Urinary bladder (tissue), 4 donors: ENCODE measurements at places on chromosomes 1 and 21. TPM values are rescaled to one million over a fixed set of nuclear protein-coding genes. Genes with fewer than 3 reads are reported as not detected.
A peak's percentile ranks its signal among the peaks of the same experiment; 100 is the strongest.

GRCh38 chr1:227910511-227911153 lies 37.1 kb downstream of the WNT9A start:
- no peak for DNase-seq

- no peak for DNase-seq
Measured at GRCh38 chr1:32884032-32884372, 2.3 kb upstream of the HPCA start.

DNA sequence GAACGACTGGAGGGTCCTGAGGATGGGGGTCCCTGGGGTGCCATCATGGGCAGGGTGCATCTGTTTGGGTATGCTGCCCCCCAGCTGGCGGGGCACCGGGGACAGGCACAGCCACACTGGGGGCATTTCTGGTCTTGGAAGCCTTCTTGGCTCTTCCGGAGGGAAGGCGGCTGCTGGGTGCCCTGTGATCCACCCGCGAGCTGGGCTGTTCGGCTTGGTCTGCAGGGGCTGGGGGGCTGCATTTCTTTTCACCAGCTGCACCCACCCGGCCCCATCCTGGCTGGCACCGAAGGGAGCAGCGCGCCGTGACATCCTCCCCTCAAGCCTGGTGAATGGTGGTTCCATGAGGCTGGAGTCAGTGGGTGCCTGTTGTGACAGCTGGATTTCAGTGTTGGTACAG lies 12.2 kb downstream of the FAAP20 start:
- no peak for DNase-seq

- DNase-seq: no peak
Measured at GRCh38 chr1:48817505-48818114, 40.9 kb upstream of the BEND5 start.

DNA sequence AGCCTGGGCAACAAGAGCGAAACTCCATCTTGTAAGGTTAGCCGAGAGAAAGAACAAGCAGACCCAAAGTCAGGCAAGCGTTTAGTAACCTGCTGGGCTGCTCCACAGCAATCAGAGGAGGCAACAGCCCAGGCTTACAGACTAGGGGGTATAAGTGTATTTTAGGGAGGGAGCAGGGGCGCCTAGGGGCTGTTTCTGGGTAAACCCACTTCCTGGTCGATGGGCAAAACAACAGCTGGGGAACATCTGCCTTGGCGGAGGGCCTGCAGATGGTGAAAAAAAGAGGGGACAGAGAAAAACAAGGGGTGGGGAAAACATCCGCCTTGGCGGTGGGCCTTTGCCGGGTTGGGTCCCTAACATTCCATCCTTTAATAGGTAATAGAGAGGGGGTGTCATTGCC lies 5.2 kb downstream of the TAS1R1 start:
- no peak for DNase-seq

GRCh38 chr1:29451368-29451892 lies 215.1 kb downstream of the PTPRU start:
- DNase-seq: no peak

GRCh38 chr1:53642215-53642555 lies 96.8 kb downstream of the GLIS1 start:
- DNase-seq: no peak

GRCh38 chr1:41272601-41273000 lies 30.5 kb upstream of the SCMH1 start:
- DNase-seq: no peak

GRCh38 chr1:219083631-219084030 lies 90.0 kb upstream of the LYPLAL1 start:
- DNase-seq: no peak

GRCh38 chr1:187744665-187745064 lies 915.9 kb downstream of the PLA2G4A start:
- no peak for DNase-seq

DNA sequence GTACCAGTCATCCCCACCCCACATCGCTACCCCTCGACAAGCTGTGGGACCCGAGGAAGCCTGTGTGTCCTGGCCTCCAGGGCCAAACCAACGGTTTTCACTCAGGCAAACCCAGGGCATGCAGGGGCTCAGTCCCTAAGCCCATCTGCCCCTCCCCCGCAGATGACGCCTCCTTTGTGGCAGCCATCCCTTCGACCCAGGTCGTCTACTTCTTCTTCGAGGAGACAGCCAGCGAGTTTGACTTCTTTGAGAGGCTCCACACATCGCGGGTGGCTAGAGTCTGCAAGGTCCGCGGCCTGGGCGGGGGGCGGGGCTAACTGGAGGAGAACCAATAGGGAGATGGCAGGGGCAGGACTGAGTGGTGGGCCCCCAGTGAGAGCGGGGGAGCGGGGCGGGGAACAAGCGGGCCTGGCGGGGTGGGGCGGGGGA lies 7.4 kb downstream of the SEMA4A start:
- DNase-seq: peak; percentile 61

DNA sequence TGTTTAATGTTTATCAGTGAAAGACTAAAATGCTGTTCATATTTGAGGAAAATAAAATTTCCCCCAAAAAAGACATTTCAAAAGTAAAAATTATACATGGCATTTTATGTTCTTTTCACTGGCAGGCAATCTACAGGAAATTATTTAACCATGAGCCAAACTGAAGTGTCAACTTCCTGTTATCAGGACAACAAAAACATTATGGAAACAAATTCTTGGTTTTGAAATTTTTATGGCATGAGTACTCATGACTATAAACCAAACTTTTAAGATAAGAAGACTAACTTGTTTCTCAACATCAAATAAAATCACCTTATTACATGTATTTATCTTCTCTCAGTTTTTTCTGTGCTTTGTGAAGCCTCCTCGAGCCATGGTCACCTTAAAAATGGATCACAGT lies 698.6 kb downstream of the LTN1 start:
- DNase-seq: no peak

DNA sequence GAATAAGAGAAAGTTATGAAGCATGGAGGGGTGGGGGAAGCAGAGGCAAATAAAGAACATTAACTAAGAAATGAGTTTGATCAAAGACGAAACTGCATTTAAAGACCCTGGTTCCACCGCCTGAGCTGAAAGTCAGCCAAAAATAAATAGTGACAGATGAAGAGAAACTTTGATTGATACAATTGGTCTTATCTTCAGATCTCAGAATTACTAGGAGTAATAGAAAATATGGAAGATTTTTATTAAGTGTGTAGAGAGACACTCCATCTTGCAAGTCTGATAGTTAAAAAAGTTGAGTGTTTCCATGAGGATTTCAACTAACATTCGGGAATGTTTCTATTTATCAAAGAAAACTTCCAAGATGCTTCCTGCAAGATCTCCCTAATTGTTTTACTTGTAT lies 418.2 kb upstream of the ADGRL2 start:
- no peak for DNase-seq

DNA sequence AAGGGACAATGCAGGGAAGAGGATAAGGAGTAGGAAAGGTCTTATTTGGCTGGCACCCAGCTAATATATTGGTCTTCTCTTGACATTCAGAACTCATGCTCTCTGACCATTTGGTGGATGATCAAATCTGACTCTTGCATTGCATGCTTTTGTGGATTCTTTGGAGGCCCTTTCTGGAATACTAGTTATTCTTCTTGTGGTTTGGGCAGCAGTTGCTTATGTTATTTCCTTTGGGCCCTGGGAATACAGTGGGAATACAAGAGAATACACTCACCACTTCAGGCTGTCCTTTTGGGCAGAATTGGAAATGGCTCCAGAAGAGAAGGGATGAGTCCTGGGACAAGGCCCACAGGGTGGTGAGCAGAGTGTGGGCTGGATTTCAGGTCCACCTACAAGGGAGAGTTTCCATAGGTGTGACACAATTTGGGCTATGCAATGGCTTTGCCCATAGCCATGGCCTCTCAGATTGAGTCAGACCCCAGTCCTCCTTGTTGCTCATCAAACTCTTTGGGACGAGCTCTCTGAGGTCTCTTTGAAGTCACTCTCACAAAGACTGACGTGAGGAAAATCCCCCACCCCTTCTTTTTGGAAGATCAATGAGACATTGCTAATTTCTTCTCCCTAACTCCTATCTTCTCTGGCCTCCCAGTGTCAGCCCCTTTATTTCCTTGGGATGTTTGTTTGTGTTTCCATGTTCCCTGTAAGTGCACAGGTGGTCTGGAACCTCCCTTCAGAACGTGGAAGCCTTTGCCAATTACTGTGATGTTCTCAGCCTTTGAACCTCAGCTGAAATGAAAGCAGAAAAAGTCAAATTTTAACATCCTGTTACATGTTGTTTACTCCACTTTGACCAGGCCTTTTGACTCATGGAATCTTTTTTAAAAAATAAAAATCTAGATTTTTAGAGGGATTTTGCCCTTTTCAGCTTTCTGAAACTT lies 19.4 kb downstream of the HSD11B1 start:
- no peak for DNase-seq

DNA sequence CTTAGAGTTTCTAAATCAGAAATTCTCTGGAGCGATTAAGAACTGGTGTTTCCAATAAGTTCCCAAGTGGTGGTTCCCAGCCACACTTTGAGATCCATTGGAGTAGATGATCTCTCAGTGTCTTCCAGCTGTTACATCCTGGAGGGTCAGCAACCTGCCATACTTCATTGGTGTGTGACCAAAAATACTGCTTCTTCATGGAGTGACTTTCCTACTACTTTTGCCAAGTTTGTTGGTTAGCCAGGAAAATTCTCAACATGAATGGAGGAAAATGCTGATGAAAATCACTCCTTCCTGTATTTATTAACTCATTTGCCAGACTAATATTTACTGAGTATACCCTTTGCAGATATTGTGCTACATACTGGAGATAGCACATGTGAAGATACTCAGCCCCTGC lies 186.1 kb downstream of the FGGY start:
- no peak for DNase-seq

DNA sequence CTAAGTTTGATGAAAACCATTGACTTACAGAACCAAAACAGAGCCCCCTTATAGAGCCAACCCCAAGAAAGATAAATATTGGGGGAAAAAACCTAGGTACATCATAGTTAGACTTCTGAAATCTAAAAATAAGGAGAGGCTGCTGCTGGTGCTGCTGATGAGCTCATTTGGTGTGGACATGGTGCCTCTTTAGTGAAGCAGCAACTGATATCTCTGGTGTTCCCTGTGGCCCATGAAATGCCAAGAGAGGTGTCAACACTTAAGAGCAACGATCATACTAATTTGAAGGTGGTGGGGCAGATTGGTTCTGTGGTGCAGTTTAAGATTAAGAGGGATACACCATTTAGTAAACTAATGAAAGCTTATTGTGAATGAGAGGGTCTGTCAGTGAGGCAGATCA lies 35.9 kb downstream of the ST3GAL3 start:
- no peak for DNase-seq

DNA sequence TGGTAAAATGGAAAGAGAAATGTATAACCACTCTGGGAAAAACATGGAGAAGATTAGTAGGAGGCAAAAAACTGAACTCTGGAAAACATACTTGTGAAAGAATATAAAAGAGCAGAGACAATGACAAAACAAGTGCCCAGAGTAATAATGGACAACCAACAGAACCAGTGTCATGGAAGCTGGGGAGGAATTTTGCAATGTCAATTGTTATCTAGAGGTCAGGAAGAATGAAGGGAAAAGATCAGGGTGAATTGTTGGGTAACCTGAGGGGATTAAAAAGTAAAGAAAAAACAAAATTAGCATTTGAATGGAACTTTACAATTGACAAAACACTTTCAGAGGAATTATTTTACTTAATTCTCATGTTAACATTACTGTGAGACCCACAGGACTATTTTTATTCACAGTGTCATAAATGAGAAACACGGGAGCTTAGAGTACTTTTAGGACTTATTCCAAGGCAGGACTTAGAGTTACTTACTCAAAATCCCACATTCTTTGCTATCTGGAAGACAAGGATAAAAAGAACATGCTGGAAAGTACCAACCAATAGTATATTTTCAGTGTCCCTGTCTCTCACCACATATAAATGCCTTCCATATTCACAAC lies 19.5 kb downstream of the JAM2 start:
- no peak for DNase-seq

GRCh38 chr1:5727871-5728643 lies 264.2 kb downstream of the NPHP4 start:
- no peak for DNase-seq

DNA sequence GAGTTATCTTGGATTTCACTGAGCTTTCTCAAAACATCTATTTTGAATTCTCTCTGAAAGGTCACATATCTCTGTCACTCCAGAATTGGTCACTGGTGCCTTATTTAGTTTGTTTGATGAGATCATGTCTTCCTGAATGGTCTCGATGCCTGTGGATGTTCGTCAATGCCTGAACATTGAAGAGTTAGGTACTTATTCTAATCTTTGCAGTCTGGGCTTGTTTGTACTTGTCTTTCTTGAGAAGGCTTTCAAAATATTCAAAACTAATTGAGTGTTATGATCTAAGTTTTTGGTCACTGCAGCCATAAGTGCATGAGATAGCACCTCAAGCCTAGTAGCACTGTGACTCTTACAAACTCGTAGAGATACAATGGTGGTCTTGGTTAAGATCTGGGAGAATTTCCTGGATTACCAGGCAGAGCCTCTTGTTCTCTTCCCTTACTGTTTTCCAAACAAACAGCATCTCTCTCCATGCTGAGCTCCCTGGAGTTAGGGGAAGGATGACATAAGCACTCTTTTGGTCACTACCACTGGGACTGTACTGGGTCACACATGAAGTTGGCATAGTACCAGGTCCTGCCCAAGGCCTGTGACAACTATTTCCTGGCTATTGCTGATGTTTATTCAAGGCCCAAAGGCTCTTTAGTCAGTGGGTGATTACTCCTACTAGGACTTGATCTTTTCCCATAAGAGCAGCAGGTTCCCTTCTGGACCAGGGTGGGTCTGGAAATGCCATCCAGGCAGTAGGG lies 25.6 kb downstream of the SLC22A15 start:
- DNase-seq: no peak

- DNase-seq: no peak
Measured at GRCh38 chr1:222923506-222923905, 108.7 kb downstream of the DISP1 start.

DNA sequence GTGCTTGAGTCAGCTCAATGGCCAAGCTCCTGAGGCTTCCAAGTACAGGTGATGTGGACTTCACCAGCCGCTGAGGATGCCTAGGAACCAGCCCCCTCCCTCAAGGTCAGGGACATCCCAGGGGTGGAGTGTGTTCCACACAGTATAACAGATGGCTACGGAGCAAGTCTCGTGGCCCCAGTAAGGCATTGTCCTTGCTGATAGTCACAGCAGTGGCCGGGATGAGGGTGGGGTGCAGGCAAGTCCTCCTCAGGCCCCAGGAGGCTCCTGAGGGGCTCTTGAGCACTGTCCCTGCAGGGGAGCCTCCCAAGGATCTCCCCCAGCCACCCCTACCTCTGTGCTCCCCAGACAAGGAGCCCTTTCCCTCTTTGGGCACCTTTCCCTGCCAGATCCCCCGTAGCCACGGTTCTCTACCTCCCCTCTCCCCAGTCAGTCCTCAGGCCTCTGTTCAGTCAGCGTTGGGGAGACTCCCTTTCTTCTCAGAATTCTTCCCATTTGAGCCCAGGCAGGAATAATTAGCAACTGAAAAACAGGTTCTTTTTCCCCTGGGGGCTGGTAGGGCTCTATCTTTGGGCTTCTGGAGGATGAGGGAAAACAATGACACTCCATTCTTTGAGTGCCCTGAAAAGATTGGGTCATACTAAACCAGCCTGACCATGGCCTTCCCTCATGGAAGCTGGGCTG lies 7.1 kb upstream of the THEM5 start:
- DNase-seq: no peak

The PRR9 gene
- polyA plus RNA-seq: not detected

The RGS7 gene
- polyA plus RNA-seq: 0.04 TPM

The FAM43B gene
- polyA plus RNA-seq: 0.37 TPM

The GJA9 gene
- not detected for polyA plus RNA-seq

The SIPA1L2 gene
- 11.8 TPM for polyA plus RNA-seq

The LINGO4 gene
- polyA plus RNA-seq: 0.19 TPM

The UBL4B gene
- not detected for polyA plus RNA-seq

The LIN9 gene
- polyA plus RNA-seq: 2.9 TPM

The WNT2B gene
- polyA plus RNA-seq: 9.1 TPM

The TNFRSF4 gene
- 2.2 TPM for polyA plus RNA-seq

The KCNA2 gene
- 0.32 TPM for polyA plus RNA-seq

The ZMYND12 gene
- polyA plus RNA-seq: 0.75 TPM

The PTPRU gene
- polyA plus RNA-seq: 17.1 TPM

The RNU1-3 gene
- polyA plus RNA-seq: not detected

The SH3BP5L gene
- polyA plus RNA-seq: 21.8 TPM
